Activated CD4-positive, alpha-beta T cell treated with anti-CD3 and anti-CD28 coated beads for 4 hours (primary cell): ENCODE measurements at places on chromosomes 16 and 17.

DNA sequence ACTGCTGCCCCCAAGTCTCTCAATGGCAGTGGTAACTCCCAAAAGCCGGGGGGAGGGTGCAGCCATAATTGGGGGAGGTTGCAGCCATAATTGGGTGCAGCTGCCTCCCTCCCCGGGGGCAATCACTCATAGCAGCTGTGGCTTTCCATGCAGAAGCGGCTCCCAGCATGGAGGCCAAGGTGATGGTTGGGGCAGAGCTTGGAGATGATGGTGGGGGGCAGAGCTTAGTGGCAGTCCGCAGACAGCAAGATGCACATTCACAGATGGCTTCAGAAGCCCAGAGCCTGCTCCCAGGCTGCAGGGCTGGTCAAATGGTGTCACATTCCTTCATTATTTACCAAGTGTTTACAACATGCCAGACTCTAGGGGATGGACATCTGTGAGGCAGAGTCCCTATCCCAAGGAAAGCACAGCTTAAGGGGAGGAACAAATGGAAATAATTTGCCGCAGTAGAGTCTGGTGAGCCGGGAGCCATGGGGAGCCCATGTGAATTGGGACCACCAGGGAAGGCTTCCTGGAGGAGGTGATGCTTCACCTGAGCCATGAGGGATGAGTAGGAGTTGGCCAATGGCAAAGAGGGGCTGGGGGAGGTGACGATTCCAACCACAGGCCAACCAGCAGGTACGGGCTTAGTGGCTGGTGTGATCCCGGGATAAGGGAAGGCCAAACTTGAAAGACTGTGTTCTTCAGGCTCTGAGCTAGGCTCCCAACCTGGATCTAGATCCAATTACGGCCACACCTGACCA, 8.1 kb downstream of the DOC2B start:
- DNase-seq = no peak

- no peak for DNase-seq
Observed at GRCh38 chr17:43469145-43469544, 14.6 kb upstream of the DHX8 start.

- DNase-seq = no peak
Observed at GRCh38 chr17:52419229-52419641, 260.7 kb upstream of the CA10 start.

DNA sequence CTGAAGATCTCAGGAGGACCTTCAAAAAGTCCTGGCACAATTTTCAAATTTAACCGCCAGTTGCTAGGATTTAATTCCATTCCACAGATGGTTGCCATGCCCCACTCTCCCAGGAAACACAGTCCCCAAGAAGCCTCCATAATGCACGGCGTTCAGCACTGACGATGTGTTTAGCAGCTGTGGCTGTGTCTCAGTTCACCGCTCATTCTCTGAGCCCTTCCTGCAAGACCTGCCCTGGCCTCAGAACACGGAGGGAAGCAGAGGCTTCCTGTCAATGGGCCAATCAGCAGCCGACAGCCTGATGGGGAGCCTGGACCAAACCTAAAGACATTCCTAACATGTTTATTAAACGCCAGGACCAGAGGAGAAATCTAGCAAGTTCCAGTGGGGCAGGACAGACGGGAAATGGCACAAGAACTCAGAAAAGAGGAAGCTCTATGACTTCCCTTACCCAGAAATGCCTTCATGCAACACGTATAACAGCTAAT, 4.9 kb downstream of the MYLK3 start:
- DNase-seq = no peak

GRCh38 chr16:66447491-66447890, 20.4 kb downstream of the BEAN1 start:
- DNase-seq = no peak

GRCh38 chr17:27264068-27264812, 29.7 kb upstream of the WSB1 start:
- DNase-seq = no peak

- no peak for DNase-seq
Observed at GRCh38 chr16:72536723-72537435, 364.9 kb upstream of the PMFBP1 start.

GRCh38 chr17:77326636-77327035, 185.9 kb downstream of the SEC14L1 start:
- no peak for DNase-seq

DNA sequence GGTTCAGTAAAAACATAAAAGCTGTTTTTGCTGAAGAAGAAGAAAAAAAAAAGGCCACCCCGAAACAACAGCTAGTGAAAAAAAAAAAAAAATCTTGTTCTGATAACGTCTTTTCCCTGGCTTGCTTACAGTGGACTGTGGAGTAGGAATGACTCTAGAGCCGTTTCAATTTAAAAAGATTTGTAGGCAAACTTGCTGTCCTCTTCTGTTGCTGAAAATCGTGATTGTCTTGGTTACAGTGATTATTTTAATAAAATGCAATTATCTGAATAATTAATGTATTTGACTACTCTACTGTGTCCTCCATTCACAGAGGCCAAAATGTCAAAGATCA, 190.6 kb upstream of the TBX2 start:
- DNase-seq = no peak

DNA sequence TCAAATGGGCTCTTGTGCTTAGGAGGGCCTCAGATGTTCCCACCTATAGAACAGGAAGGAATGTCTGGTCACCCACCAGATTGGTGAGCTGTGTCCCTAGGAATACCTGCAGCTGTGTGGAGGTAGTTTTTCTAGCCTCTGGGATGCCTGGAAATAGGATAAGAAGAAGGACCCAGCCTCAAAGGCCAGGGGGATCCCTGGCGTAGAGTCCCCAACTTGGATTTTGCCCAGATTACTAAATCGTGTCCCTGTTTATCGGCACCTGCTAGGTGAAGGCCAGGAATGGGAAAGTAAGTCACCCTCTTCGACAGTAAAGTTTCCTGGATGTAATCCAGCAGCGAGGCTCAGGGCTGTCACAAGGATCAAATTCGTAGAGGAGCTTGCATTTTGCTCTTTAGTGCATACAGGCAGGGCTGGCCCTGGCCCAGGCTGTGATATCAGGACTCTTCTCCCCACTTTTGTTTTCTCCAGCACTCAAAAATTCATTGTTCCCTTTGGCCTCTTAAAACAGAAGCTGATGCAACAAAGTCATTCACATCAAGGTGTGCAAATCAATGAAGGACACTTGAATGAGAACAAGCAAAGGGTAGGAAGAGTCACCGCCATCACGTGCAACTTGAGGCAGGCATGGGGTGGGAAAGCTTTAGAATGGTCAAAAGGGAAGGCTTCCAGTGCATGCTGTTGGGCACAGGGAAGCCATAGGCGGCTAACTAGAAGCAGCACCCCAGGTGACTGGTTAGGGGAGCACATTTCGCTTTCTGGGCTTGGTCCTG, 7.5 kb downstream of the SLC13A2 start:
- DNase-seq = no peak

DNA sequence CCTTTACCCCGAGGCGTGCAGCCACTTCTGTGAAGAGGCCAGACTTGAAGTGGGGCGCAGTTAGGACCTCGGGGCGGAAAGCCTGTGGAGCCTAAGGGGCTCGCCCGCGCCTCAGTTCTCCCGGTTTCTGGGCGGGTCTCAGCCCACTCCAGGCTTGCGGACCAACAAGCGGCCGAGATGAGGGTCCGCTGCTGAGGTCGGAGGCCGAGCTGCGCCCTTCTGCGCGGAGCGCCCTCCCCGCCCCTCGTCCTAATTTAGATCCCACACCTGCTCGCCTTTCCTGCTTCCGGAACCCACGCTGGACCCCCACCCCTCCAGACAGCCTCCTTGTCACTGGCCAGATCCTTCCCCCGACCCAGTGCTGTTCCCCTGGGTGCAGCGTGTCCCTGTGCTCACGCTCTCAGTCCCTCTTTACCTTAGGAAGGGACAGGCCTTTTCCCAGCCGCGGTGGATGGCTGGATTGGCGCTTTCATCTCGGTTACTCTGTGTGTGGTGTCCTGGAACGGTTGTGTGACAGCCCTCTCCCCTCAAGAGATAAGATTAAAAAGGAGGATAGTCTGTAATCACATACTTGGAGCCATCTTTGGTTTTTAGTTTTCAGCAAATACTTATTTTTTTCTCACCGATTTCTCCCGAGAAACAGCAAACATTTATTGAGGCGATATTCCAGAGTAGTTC, 933 bp upstream of the ATXN7L3 start:
- DNase-seq = no peak

DNA sequence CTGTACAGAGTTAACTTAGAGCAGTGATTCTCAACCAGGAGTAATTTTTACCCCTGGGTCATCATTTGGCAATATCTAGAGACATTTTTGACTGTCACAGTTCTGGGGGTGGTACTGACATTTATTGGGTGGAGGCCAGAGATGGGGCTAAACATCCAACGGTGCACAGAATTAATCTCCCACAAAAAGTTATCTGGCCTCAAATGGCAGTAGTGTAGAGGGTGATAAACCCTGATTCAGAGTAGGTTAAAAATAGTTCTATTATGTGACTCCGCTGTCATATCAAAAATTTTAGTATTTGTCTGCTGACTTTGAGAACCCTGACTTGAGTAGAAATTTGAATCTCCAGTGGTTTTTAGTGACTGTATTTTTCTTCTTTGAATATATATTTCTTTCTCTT, 19.1 kb downstream of the VPS35L start:
- no peak for DNase-seq

- DNase-seq = no peak
Observed at GRCh38 chr17:9228408-9229159, 207.3 kb downstream of the NTN1 start.

DNA sequence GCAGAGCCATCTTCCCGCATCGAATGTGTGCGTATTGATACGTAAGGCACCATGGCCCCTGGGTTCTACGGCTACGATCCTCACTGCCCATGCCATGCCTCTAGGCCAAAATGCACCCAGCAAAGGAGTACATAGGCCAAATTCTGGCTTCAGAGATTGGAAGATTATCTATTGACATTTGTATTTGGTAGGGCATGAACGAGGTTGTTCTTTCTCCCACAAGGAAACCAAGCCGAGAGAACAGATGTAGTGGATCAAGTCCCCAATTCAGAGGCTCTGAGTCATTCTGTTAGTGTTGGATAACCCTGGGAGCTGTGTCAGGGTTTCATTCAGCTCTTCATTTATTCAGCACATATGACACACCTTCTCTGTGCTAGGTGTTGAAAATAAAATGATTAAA, 36.5 kb downstream of the HOXB1 start:
- no peak for DNase-seq

- DNase-seq = peak; percentile 60
Observed at GRCh38 chr17:7479213-7480088, at the start of gene ZBTB4. ZBTB4 (minus strand) TSS chr17:7479631; CDS start chr17:7466801, 12,830 bp downstream.

DNA sequence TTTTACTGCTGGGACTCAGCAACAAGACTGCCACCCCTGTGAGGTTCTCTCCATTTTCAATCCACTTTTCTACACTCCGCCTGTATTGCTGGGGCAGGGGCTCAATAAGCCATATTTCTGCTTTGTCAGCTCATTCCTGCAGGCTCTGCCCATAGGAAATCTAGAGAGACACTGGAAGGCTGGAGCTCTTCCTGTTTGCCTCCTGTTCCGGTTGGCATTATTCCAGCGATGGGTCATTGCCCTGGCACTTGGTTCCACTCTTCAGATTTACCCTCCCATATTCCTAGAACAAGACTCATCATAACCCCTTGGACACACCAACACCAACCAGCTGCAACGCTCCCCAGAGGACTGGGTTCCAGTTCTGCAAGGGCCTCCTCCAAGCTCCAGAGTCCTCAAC, 210.4 kb downstream of the CA10 start:
- DNase-seq = no peak

- no peak for DNase-seq
Observed at GRCh38 chr16:67482233-67482924, 968 bp downstream of the AGRP start.

DNA sequence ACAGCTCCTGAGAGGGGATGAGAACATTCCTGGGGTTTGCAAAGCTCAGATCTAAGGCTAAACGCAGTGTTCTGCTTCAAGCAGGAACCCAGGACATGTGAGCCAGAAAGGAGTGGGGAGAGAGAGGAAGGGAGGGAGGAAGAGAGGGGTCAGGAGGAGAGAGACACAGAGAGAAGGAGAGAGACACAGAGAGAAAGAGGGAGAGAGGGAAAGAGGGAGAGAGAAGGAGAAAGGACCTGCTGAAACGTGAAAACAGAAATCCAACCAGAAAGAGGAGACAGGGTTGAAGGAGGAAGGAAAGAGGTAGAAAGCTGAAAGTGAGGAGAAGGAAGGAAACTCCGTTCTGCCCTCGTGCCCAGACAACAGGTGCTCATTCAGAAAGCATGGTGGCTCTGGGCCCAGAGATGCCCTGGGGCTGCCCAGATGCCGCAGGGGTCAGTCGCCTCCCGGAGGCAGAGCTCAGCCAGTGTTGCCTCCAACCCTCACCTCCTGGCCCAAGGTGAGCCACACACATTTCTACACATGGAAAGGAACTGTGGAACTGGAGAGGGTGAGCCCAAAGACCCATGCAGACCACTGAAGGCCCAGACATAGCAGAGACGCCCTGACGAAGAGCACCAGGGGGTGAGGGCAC, 49.0 kb upstream of the ENPP7 start:
- no peak for DNase-seq

DNA sequence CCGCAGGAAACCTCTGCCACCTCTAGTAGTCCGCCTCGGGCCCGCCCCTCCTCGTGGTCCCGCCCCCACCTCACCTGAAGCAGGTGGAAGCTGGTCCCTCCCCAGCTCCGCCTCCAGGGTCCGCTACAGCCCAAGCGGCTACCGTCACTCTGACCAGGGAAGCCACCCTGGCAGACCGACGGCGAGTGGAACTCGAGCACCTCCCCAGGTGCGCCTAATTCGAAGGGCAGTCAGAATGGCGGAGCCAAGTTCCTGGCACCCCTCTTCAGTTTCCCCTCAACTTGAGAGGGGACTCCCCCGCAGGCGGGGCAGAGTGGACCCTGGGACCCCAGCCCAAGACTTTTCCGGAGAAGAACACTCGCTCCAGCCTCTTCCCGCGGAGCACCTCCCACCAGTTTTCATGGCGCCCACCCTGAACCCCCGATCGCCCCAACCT, 507 bp downstream of the FHOD1 start:
- DNase-seq = no peak

- no peak for DNase-seq
Observed at GRCh38 chr17:39229274-39229913, 3.6 kb upstream of the STAC2 start.

DNA sequence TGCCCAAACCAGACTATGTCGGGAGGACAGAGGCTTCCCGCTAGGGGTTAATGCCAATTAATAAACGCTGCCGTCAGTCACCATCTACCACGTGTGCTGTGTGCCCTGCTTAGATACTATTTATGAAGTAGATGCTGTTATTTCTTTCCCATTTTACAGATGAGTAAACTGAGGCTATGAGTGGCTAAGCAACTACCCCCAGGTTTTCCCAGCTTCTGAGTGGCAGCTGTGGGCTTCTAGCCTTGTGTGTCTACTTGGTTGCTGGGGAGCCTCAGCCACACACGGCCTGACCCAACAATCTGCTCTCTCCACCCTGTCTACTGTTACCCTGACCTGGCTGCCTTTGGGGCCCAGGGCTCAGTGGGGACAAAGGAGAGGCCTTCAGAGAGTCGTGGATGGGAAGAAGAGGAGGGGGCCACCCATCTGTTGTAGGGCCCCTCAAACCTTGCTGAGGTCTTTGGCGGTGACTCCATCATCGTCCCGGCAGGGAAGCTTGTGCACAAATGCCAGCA, 7.1 kb downstream of the GIT1 start:
- no peak for DNase-seq

GRCh38 chr16:13510425-13511151, 409.4 kb upstream of the ERCC4 start:
- DNase-seq = no peak

- DNase-seq = no peak
Observed at GRCh38 chr17:80671039-80671824, 126.6 kb downstream of the RPTOR start.
